ENCODE measurements at places on chromosomes 7 and 10.
A peak's percentile ranks its signal among the peaks of the same experiment; 100 is the strongest.

DNA sequence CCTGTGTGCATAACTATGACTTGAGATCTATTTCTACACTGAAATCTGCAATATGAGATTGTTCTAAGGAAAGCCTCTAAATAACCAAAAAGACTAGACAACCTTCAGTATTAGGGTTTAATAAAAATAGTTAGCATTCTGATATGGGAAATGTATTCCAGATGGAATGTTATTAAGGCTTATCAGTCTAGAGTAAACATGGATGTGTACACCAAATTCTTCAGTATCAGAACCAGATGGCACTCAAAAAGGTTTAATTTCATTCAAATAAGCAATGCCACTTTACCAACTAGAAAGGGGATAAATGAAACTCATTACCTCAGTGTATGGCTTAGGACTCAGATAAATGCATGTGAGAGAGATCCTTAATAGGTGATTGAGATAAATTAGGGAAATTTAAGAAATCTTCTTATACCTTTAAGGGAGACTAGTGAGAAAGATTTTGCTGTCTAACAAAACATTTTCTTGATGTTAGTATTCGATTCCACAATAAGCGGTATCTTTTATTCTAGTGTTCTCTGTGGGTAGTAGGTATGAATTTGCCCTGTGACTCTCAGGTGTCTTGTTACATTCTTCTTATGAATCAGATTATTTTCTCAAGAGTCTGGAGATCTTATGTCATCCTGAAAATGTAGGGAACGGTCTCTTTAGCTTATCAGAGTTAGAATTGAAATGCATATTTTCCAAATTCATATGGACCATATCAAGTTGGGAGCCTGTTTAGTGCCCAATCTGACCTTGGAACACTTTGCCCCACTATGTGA, 159.2 kb downstream of the PRKG1 start:
- no peak for DNase-seq

- peak; percentile 2 for DNase-seq
Measured at GRCh38 chr7:78543976-78544375, 745.4 kb downstream of the PHTF2 start.

DNA sequence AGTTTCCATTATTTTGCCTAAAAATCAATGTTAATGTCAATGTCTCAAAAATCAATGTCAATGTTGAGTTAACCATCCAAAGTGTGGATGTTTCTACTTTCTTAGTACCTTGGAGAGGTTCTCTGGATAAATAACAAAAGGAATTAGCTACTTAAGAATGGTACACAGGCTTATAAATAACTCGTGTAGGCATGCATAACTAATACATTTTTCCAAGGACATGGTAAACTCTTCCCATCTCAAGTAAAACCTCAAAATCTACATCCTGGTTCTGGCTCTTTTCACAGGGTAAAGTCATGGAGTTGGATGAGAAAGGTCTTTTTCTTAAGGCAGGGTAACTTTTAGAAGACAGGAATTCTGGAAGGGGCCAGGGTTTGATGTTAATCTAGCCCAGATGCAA, 59.9 kb downstream of the CAV1 start:
- no peak for DNase-seq

GRCh38 chr10:61750943-61751471, 88.3 kb downstream of the CABCOCO1 start:
- peak; percentile 76 for DNase-seq

- DNase-seq = no peak
Measured at GRCh38 chr10:16352146-16352545, 84.7 kb upstream of the PTER start.

GRCh38 chr7:25261545-25262140, 33.4 kb upstream of the NPVF start:
- DNase-seq = no peak

DNA sequence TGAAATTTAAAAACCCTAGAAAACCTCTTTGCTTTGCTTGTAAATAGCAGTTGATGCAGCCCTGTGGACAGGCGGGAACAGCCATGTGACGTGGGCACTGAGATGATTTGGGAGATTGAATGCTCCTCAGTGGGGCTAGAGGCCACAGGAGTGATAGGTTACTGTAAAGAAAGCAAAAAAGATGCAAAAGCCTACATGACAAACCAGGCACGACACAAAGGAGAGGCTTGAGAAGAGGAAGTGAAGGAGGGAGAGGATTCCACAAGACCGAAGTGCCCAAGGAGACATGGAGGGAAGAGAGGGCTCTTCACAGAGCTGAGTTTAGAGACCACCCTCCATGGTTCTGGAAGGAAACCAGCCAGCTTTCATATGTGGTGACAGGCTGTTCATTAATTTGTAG, 25.7 kb downstream of the IKZF1 start:
- DNase-seq = no peak

- DNase-seq = peak; percentile 64
Measured at GRCh38 chr7:81210137-81211064, 291.6 kb upstream of the SEMA3C start.

- no peak for DNase-seq
Measured at GRCh38 chr7:24817339-24817738, 60.1 kb upstream of the GSDME start.

- no peak for DNase-seq
Measured at GRCh38 chr10:30968711-30969110, 63.0 kb downstream of the ZNF438 start.

GRCh38 chr10:89079961-89080360, 89.4 kb downstream of the FAS start:
- DNase-seq = peak; percentile 69

GRCh38 chr7:89927762-89928161, 226.5 kb upstream of the STEAP1 start:
- DNase-seq = no peak

- DNase-seq = no peak
Measured at GRCh38 chr7:111594602-111595001, 32.3 kb upstream of the IMMP2L start.
